Chondrocyte (in vitro differentiated cells): ENCODE measurements at places on chromosomes 1 and 21. TPM values are rescaled to one million over a fixed set of nuclear protein-coding genes. Genes with fewer than 3 reads are reported as not detected.

- H3K27ac ChIP-seq, result no peak overlapping the region
- no peak overlapping the region for H3K4me3 ChIP-seq
- H3K4me1 ChIP-seq, result no peaks in the 10 kb centered on the region
- DNase-seq, result no peak
Measured at GRCh38 chr1:163866564-163866963, 544.8 kb downstream of the NUF2 start.

DNA sequence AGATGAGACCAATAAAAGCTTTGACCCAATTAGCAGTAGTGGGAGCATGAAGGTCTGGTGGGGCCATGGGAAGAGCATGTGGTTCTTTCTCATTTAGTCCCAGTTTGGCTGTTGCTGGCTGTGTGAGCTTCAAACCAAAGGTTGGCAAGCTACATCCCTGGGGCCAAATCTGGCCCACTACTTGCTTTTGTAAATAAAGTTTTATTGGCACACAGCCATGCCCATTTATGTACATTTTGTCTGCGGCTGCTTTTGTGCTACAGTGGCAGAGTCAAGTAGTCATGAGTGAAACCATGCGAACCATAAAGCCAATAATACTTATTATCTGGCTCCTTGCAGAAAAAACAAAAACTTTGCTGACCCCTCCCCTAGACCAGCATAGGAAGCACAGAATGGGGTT lies 196.9 kb downstream of the PRDM2 start:
- H3K27ac ChIP-seq, result no peak overlapping the region
- no peak for DNase-seq
- H3K27me3 ChIP-seq, result peaks cover 34% of the 10 kb centered on the region
- peaks cover 11% of the 10 kb centered on the region for H3K4me1 ChIP-seq

DNA sequence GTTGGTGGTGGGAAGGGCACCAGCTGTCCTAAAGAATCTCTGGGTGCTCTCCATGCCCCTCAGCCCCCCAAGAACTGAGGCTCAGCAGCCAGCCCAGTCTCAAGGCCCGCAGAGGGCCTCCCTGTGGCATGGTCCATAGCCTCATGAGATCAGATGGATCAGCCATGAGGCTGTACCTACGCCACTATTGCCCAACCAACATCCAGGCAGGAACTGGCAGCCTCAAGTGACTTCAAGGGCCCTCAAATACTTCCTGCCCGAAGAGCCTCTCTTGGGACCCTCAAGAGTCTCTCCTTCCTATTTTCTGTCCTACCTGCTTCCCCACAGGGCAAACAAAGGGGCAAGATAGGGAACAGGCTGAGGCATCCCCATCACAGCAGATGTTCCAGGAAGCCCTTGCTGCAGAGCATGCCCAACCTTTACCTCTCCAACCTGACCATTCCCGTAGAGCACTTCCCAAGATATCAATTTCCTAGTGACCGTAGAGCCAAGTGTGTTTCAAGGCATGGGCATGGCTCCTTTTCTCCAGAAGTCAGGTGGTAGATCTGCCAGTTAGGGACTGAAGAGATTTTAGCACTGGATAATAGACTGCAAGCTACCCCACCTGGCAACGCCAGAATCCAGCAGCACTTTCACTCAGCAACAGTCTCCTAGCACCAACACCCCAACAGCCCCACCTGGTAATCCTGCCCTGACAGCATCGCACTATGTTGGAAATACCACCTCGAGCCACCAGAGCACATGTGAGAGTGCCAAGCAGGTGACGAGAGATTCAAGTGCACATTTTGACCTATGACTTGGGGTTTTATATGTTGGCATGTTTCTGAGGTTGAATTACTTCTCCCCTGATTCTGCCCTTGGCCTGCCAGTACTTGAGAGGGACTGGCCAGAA lies 13.7 kb upstream of the MFSD2A start:
- H3K27me3 ChIP-seq, result peaks cover 7% of the 10 kb centered on the region
- no peak overlapping the region for H3K27ac ChIP-seq
- H3K4me1 ChIP-seq, result no peaks in the 10 kb centered on the region
- H3K4me3 ChIP-seq, result no peak overlapping the region

GRCh38 chr1:242055749-242056320 lies 56.9 kb upstream of the MAP1LC3C start:
- DNase-seq, result no peak
- no peak overlapping the region for H3K4me3 ChIP-seq
- peaks cover 7% of the 10 kb centered on the region for H3K27me3 ChIP-seq
- no peaks in the 10 kb centered on the region for H3K4me1 ChIP-seq
- H3K36me3 ChIP-seq, result no peaks in the 10 kb centered on the region
- H3K27ac ChIP-seq, result no peak overlapping the region

- H3K27me3 ChIP-seq, result no peaks in the 10 kb centered on the region
- no peak for DNase-seq
- no peak overlapping the region for H3K4me3 ChIP-seq
Measured at GRCh38 chr1:197415221-197415620, 147.2 kb downstream of the CRB1 start.

LAMC1 gene
- 307 to 453 TPM (median 449 TPM) in 3 replicates for total RNA-seq

AKR7A2 gene
- total RNA-seq, result 46.6 to 48.9 TPM (median 47.1 TPM) in 3 replicates
